Thyroid gland (tissue), 4 donors: ENCODE measurements at places on chromosomes 11 and 22.
A peak's percentile ranks its signal among the peaks of the same experiment; 100 is the strongest.

- DNase-seq: no peak
These were observed 54.6 kb downstream of the MCHR1 start for GRCh38 chr22:40733919-40734318.

GRCh38 chr11:58924230-58924629 is 15.1 kb upstream of the GLYATL1 start:
- DNase-seq: no peak

DNA sequence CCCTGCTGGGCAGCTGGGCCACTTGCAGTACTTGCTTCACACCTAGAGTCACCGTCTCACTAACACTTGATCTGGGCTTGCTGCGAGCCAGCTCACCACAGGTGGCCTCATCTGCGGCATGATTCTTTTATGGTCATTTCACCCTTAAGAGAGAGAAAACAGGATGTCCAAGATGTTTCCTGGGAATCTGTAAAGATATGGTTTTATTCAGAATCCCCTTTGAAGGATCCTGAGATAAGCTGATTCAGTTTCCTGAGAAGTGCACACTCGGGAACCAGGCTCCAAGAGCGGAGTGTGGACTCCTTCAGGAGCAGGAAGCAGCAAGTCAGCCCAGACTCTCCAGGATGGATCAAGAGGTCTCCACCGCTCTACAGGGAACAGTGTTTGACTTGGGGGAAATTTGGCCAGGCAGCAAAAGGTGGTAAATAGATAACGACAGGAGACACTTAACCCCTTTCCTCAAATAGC is 21.8 kb upstream of the TP53AIP1 start:
- no peak for DNase-seq

- no peak for DNase-seq
These were observed 26.5 kb downstream of the MUC6 start for GRCh38 chr11:1009991-1010390.

- DNase-seq: no peak
These were observed 430.5 kb upstream of the FAT3 start for GRCh38 chr11:91794146-91794545.

GRCh38 chr22:19610518-19611253 is 86.5 kb upstream of the CLDN5 start:
- no peak for DNase-seq

DNA sequence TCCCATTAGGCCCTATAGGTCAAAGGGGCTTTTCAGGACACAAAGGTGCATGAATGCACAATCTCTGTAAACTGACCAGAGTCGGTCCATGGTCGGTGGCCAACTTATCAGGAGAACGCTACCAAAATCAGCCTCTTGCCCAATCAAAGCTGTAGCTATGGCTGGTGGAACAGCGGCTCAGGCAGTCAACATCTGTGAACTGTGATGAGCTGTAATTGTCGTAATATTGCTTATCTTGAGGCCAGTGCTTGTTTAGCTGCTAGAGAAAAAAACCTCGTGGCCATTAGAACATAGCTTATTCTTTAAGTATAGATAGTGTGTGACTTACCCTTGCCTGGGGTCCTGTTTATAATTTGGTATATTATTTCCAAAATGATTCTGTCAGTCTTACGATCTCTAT is 14.4 kb upstream of the CHST1 start:
- DNase-seq: no peak

GRCh38 chr11:124376280-124376679 is 8.0 kb downstream of the OR8B2 start:
- no peak for DNase-seq

- no peak for DNase-seq
These were observed 16.1 kb downstream of the IGF2 start for GRCh38 chr11:2122907-2123627.

GRCh38 chr22:49406879-49407587 is 420.6 kb downstream of the BRD1 start:
- DNase-seq: no peak

DNA sequence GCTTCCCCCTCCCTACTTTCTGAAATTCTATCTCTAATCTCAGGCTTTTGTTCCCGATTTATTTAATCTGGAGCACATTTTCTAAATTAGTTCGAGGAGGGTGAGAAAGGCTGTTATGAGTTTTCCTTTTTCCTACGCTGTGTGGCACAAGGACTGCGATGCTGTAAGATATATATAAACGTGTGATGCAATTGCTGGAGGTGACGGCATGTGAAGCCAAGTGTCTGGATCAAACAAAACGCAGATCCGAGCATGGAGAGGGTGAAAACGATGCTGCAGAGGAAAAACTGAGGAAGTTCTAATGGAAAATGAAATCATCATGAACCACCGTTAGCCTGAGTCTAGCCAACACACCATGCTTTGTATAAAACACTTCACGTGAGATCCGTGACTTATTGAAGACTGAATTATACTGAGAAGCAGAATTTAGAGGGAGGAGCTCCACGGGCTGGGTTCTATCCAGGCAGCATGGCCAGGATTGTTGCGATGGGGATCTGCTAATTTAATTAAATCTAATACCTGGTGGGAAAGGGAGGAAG is 4.4 kb downstream of the PKNOX2 start:
- DNase-seq: no peak

DNA sequence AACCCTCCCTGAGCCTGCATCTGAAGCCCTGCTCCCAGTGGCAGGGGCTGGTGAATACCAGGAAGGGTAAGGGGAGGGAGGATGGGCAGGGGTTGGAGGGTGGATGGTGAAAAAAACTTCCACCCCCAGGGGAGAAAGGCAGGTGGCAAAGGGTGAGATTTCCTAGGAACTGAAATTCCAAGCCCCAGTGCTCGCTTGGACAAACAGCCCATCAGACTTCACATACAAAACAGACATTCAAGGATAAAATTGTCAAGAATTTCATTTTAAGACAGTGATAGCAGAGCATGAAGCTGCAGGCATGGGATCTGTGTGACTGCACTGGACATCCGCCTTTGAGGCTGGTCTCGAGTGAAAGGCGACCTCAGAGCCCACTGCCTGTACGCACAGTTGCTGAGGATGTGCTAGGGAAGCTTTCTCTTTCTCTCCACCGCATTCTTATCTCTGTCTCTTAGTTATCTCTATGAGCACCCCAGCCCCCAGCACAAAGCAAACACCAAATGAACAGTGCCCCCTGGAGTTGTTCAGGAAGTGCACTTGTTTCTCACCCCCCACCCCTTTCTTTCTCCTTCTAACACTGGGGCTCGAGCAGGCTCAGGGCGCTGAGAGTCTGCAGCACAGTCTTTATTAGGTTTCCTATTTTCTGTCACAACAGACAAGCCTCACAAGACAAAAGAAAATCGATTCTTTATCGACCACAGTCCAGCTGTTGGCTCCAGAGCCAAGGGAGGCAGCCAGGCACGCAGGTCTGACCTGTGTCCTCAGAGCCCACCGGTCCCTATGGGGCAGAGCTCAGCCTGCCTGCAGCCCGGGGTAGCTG is 237.3 kb upstream of the NCAM1 start:
- DNase-seq: no peak

GRCh38 chr11:117868815-117869561 is 7.5 kb downstream of the FXYD6 start:
- DNase-seq: peak; percentile 62

GRCh38 chr11:56886455-56886854 is 102.3 kb upstream of the OR5AK2 start:
- no peak for DNase-seq

GRCh38 chr11:27485930-27486773 is 13.6 kb upstream of the LGR4 start:
- peak; percentile 17 for DNase-seq

GRCh38 chr11:71268706-71269321 is 16.4 kb upstream of the SHANK2 start:
- no peak for DNase-seq

GRCh38 chr11:61834278-61835048 is 6.4 kb downstream of the FADS2 start:
- no peak for DNase-seq

DNA sequence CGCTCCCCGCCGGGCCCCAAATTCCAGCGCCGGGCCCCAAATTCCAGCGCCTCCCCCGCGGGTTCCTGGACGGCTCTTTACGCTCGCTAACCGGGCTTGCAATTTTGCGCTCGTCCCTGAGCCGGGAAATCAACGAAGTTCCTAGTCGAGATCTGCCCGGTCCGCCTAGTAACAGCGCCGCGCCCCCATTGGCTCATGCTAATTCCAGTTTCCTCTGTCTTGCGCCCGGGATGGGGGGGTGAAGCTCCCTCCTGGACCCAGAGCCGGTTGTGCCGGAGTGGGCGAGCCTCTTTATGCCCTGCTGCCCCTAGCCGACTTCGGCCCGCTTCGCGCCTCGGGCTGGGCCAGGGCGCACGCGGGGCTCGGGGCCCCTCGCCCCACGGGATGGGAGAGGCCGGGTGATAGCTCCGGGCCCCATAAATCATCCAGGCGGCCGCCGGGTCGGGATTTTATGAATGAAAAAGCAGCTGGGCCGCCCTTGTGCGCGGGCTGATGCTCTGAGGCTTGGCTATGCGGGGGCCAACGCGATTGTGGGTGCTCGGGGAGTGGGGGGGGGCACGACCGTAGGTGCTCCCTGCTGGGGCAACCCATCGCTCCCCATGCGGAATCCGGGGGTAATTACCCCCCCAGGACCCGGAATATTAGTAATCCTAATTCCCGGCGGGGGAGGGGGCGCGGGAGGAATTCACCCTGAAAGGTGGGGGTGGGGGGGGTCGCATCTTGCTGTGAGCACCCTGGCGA is 1.8 kb upstream of the CCND1 start:
- DNase-seq: peak; percentile 97

- DNase-seq: no peak
These were observed 6.0 kb downstream of the ART5 start for GRCh38 chr11:3635641-3636375.

GRCh38 chr22:33962409-33962808 is 42.1 kb upstream of the LARGE1 start:
- DNase-seq: no peak

DNA sequence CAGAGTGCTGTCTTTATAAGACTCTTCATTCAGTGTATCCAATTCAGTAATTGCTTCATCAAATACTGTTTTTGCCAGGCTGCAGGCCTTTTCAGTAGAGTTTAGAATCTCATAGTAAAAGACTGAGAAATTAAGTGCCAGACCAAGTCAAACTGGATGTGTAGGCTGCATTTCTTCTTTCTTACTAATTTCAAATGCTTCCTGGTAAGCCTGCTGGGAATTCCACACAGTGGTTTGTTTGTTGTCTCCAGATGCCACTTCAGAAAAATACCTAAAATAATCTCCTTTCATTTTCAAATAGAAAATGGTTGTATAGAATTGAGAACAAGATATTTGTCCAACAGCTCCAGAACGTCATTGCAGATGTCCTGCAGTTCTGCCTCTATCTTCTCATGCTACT is 34.7 kb downstream of the LDHAL6A start:
- no peak for DNase-seq
